ENCODE measurements at places on chromosomes 1 and 21.

GRCh38 chr1:231982871-231983587 lies 356.4 kb downstream of the DISC1 start:
- DNase-seq, result no peak

DNA sequence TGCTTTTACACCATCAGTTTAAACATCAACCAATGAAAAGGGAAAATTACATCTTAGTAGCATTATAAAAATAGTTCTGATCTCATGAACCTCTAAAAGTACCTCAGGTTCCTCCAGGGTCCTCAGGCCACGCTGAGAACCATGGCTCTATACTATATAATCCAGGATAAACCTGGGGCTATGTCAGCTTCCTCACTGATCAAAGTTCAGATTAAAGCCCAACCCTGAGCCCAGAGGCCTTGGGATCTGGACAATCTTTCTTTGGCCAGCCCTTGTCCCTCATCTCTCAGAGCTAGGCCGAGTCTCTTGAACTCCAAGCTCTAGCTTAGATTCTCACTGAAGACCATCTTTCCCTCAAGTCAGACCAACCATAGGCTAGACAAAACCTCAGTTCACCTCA lies 168.3 kb downstream of the PLPP3 start:
- DNase-seq, result no peak

DNA sequence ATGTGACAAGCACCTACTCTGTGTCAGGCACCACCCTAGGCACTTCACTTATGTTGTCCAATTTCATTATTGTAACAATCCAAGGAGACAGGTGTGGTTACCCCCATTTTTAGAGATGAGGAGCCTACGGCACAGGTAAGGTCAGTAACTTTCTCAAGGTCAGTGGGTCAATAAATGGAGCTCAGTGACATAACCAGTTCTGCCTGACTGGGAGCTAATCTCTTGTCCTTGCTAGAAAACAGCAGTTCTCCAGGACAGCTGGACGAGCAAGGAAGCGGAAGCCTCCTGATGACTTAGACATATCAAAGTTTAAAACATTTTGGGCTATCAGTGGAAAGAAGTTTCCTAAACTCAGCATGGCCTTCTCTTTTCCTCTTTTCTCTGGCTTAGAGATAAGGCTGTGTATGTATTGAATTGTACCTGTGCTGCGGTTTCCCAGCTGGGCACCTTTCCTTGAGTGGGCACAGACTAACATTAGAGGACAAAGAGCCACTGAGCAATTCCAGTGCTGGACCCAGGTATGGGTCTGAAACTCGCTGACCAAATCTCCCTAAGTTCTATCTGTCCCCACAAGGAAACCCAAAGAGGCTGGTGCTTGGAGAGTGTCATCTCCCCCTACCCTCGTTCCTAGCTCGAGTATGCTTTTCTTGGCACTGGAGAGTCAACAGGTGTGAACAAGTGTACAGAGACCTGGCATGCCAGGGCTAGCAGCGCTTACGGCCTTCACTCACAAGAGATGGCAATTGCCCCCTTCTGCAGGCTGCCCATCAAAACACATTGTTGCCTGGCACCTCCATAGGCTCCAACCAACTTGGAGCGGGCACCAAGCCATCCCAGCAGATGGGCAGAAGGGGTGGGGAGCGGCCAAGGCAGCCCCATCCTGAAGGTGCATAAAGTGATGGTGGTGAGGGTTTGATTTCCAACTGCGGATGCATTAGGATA lies 456.1 kb upstream of the PROX1 start:
- no peak for DNase-seq

DNA sequence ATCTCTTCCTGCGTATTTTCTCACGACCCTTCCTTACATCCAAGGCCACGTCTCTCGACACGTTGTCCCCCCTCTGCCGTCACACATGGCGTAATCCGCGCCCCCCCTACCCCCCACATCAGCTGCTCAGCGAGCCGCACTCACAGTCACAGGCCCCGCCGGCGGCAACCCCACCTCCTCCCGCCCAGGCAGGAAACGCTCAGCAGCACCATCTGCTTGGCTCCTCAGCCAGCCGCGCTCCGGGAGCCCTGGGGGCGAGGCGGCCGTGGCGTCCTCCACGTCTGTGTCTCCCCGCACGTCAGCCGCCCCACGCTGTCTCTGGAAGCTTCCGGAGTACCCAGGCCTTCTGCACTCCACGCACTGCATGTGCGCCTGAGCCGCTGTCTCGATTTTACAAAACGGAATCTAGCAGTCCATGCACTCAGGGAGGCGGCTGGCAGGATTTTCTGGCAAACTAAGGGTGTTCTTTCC lies 64.6 kb downstream of the SIK1 start:
- peak; percentile 54 for DNase-seq

DNA sequence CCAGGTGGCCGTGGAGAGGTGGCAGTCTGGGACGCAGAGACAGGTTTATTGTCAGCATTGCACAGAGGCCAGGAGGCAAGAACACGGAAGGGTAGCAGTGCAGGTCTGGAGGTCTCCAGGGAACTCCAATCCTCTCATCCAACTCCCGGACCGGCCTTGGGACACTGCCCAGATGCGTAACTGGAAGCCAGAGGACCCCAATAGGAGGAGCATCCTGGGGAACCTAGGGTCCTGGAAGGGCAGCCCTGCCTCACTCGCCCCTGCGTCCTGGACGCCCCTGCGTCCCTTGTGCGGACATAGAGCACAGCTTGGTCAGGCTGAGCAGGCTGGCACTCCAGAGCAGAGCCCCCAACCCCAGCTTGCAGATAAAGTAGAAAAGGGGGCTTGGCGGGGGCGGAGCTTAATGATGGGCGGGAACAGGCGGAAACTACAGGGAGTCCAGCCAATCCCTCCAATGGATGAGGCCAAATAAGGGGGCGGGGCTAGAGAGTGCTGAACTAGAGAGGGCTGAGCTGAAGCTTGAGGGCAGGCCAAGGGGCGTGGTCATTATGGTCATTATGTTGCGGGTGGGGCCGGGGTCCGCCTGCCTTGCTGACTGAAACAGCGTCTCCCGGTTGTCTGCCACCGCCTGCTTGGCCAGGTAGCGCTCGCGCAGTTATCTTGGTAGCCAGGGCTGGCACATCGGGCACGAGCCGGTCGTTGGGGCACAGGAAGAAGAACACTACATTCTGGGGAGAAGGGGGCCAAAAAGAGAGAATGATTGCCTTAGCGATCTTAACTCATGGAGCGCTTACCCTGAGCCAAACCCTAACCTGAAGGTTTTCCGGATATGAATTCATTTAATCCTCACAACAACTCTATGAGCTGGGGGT lies 3.7 kb upstream of the ARHGEF19 start:
- no peak for DNase-seq

DNA sequence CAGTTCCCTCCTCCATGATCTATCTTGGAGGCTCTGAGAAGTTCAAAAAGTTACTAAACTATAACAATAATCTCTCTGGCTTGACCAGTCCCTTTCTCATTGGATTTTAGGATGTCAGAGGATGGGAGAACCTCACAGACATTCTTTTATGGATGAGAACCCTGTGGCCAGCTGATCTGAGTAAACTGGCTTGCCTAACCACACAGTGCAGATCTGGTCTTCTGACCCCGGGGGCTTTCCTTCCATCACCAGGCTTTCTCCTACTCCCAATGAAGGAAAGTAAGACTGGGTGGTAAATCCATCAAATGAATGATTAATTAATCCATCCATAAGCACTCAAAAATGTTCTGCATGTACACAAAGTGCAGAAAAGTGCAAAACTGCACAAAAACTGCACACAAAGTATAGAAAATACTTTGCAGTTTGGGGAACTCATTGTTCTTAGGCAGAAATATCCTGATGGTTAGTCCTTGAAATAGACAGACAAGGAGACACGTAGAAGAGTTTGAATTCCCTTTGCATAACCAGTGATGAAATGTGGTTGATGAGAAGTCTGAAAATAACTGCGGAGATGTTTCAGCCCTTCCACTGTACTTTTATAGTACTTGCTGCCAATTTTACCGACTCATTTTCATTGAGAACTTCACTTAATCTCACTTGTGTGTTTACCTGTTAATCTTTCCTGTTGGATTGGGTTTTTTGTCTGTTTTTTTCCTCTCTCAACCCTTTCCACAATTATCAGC lies 2.5 kb upstream of the F3 start:
- DNase-seq, result no peak

- no peak for DNase-seq
Measured at GRCh38 chr1:13607002-13607401, 23.4 kb downstream of the PDPN start.

- no peak for DNase-seq
Measured at GRCh38 chr1:58968360-58968952, 184.6 kb upstream of the JUN start.

DNA sequence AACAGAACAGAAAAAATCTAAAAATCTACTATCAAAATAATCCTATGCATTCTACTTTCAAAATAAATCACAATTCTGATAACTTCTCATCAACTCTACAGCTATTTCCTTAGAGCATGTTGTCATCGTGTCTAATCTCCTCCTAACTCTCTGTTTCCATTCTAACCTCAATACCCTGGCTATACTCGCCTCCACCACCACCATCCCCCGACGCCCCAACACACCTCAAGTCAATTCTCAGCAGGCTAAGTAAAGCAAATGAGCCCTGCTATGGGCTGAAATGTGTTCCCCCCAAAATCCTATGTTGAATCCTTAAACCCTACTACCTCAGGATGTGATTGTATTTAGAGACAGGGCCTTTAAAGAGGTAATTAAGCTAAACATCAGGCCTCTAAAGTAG lies 34.6 kb downstream of the NRDC start:
- DNase-seq, result no peak

DNA sequence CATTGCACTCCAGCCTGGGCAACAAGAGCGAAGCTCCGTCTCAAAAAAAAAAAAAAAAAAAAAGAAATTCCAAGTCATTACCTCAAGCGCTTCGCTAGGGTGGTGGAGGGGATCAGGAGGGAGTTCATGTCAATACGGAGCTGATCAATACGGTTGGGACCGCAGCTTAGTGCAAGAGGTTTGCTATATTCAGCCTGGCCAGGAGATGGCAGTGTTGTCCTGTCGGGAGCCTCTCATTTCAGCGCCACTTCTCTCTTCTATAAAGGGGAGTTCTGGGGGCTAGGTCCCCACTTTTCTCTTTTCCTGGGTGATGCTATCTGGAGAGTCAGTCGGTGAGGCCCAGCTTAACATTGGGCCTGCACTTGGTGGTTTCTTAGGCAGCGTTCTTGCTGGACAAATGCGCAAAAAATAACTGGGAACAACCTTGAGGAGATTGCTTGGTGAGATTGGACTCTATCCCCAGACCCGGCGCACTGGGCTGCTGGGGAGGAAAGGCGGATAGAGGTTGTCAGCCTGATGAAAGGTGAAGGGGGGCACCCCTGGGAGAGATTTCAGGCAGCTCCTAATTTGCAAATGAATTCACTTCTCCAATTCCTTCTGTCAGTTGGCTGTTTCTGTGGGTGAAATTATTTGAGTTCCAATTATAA lies 40.4 kb downstream of the KIAA0040 start:
- DNase-seq, result peak; percentile 51

GRCh38 chr21:45209685-45210284 lies 77.9 kb downstream of the POFUT2 start:
- no peak for DNase-seq

DNA sequence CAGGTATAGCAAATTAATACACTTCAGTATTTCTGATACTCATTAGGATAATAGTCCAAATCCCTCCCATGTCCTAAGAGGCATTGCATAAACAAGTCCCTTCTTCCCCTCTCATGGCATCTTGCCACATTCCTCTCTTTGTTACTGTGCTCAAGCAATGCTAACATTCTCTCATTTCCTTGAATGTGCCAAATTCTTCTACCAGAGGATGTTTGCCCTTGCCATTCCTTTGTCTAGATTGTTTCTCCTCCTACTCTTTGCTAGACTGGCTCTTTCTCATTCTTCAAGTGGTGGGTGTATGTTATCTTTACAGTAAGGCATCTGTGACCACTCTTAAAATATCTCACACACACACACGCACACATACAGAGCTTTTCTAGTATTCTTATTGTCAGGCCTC lies 621.0 kb upstream of the CXADR start:
- no peak for DNase-seq

- no peak for DNase-seq
Measured at GRCh38 chr1:198776602-198777029, 137.8 kb downstream of the PTPRC start.

DNA sequence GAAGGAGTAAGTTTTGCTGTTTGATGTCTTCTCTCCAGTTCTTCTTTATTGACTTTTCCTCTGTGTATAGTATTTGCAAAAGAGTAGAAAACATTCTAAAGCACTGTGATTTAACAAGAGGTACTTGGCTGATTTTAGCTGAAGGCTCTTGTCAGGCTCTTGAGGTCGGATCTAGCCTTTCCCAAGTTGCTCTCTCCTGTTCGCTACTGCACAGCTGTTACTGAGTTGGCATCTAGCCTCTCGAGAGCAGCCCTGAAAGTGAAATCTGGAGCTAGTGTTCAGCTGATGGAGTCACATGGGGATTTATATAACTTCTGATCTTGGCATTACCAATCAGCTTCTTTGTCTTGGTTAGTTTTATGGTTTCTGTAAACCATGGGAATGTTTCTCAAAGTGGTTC lies 193.1 kb downstream of the RYR2 start:
- DNase-seq, result no peak

DNA sequence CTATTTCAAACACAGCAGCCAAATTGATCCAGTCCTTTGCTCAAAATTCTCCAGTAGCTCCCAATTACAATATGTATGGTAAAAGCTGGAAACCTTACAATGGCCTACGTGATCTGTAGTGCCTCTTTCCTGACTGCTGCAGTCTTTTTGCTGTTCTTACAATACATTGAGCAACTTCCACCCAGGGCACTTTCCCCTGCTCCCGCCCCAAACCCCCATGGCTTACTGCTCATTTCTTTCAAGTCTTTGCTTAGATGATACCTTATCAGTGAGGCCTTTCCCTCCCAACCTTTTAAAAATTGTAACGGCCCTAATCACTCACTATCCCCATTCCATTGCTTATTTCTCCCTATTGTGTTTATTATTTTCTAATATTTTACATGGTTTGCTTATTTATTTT lies 43.9 kb upstream of the APOBEC4 start:
- no peak for DNase-seq

- no peak for DNase-seq
Measured at GRCh38 chr1:81412954-81413353, 387.8 kb upstream of the ADGRL2 start.

DNA sequence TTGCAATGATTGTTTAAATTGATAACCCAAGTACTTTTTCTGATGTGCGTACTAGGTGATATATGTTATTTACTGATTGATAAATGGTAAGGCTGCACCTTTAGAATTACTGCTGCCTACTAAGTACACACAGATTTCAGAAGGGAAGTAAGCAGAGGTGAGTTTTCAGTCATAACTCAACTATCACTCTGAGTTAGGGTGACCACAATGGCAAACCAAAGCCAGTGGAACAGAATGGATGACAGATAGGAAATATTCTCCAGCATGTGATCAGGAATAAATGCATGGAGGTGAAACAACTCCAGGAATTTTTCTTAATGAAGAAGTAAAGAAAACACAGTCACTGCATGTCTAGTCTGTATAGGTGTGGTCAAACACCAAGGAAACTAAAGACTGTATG lies 7.5 kb upstream of the KCNJ15 start:
- no peak for DNase-seq

GRCh38 chr21:25509862-25510261 lies 97.4 kb downstream of the MRPL39 start:
- no peak for DNase-seq
